Stimulated activated CD4-positive, alpha-beta T cell treated with anti-CD3 and anti-CD28 coated beads, Interleukin-12 subunit alpha, Interleukin-12 subunit beta, amount 100 ng/mL, for 24 hours (primary cell): ENCODE measurements at places on chromosomes 2 and 18.

GRCh38 chr2:177284531-177284930, 20.0 kb upstream of the NFE2L2 start:
- DNase-seq: no peak

DNA sequence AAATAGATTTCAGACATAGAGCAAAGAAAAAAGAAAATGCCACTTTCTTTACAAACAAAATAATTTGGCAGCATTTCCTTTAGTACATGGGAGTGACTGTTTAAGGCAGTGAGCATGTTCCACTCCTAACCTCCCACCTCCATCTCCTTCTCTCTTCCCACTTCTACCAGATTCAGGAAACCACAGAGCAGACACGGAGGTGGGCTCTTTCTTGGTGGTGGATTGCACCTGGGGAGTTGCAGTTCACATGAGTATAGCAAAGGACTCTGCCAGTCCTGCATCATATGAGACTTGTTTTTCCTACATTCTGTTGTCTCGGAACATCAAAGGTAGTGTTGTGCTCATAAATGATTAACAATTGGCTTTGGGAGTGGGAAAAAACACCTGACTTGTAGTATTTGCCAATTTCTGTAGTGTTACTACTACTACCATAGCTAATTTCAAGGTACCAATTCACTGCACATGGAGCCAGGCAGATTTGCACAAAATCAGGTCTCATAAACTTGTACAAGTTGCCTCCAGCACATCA, 137.2 kb downstream of the SPP2 start:
- no peak for DNase-seq

DNA sequence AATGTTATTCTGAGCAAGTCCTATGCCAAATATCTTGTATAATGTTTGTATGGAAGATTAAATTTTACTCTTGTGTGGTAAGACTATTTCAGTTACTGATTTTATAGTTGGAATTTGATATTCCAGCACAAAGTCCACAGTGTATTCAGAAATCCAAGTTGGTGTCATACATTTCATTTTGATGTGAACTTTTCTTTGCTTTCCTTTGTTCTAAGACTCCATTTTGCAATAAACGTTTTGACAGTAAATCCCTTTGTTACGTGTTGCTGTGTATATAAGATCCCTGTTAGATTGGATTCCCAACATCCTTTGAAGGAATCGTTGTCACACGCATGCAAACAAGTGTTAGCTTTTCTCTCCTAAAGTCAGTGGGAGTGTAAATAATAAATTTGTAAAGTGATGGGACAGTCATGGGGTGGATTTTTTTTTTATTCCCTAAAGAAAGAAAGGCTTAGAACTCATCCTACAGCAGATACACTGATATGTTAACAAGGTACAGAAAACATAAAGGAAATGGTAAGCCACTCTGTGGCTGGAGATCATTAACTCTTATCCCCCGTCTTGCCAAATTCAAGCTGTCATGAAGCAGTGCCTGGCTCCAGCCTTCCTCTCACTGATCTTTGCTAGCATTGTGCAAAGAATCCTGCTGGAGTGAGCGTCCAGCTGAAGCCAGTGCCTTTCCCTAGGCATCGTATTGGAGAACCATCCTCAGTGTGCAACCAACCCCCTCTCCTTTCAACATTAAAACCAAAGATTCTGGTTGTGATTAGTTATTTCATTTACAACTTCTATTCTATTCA, 127.6 kb upstream of the CDCA7 start:
- DNase-seq: no peak

DNA sequence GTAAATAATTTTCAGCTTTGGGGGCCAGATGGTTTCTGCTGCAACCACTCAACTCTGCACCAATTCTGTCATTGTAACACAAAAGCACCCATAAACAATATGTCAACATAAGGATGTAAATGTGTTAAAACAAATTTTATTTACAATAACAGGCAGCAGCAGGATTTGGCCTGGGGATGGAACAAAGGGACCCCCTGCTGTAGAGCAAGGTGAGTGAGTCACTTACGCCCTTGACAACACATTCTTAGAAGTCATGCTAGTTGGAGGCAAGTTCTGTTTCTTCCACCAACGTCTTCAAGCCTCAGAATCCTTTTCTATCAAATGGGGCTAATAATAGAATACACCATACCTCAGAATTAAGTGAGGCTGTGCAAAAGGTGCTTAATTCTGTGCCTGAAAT, 610.2 kb upstream of the SYT4 start:
- DNase-seq: no peak

DNA sequence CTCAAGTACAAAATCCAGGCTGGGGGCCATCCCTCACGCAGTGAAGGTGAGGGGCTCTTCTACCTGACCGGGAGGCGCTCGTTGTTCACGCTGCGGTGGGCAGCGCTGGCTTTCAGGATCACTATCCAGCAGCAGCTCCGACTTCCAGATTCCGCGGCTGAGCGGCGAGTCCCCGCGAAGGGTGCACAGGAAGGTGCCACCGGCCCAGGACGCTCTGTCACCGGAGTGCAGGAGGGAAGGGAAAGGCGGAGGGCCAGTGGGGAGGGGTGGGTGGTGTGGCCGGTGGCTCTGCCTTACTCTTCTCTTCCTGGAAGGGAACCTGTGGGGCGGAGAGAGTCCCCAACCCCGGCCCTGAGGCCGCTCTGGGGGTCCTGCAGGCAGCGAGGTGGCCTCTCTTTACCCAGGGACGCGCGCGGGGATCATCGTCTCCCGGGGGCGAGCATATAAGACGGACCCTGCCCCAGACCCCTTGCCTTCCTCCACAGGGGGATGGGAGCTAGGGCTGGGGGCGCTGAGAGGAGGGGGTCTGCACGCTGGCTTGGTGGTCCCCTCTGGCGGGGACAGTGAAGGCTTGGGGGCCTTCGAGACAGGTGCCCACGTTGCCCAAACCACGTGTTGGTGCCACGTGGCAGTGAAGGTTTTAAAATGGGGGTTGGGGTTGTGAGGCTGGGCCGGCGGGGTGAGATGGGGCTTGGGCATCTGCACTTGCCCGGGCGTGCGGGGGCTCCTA, 26.9 kb upstream of the HS6ST1 start:
- no peak for DNase-seq

- DNase-seq: no peak
These were observed 230.6 kb downstream of the DOK6 start for GRCh38 chr18:69631281-69631680.

DNA sequence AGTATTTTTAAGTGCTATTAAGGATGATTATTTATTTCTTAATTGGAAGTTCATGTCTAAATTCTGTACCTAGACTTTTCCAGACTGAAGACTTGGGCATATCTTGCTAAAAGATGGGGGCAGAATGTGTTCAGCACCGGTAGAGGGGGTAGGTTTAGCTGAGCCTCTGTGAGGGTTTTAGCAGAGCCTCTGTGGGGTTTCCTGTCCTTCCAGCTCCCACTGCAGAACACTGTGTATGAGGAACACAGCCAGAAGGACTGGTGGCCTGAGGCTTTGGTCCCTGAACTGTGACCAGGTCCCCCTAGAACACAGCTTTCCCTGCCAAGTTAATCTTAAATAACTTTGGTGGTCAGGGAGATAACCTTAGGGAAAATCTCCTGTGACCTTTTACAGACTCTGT, 123.4 kb upstream of the EPC2 start:
- DNase-seq: no peak

DNA sequence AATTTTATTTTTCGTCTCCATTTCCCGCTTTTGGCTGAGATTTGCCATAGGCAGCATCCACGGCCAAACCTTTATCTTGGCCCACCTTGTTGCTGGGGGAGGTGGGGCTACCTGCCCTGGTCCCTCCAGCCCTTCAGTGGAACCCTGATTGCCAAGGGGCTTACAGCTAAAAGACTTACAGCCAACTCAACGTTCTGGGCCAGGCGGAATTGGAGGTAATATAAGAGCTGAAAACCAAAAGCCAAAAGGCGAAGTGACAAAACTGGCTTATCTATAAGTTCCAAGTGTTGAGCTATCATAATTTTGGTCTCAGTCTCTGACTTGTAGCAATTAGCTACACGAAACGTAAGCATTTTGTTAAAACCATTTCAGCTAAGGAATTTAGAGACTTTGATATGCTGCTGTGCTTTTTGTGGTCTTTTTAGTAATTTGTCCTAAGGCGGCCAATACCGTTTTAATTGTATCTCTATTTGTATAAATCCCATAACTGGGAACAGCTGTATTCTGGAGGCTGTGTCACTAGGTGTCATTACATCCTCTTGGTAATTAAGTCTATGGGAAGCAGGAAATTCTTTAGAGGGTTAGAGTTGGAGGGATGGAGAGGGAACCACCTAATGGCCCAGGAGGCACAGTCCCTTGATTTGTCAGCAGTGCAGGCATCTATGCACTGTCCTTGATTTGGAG, 24.0 kb downstream of the PDCD1 start:
- DNase-seq: no peak

GRCh38 chr2:234278556-234279255, 218.2 kb downstream of the ARL4C start:
- DNase-seq: no peak

GRCh38 chr2:170353723-170354122, 175.8 kb downstream of the MYO3B start:
- no peak for DNase-seq

DNA sequence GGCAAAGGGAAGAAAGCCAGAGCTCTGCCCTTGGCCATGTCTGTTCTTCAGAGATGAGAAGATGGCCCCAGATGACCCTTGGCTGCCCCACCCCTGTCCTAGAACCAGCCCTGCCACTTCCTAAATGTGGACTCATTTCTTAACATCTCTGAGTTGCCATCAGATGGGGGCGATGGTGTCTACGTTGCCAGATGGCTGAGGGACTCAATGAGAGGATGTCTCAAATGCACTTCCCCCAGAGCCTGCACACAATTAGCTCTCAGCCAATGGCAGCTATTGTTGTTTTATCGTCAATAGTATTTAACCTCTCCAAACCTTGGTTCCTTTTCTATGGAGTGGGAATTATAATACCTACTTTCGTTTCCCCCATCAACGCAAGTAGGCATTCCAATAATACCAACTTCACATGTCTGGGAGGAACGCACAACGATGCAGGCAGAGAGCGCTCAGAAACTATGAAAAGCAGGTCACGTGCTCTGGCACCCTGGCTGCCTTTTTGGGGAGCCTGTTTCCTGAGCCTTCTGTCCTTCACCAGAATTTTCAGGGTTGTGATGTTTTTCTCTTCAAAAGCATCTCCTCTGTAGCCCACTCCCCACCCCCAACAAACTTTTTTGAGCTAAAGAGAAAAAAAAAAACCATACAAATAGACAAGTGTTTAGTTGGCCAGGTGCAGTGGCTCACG, 100.3 kb downstream of the MCFD2 start:
- no peak for DNase-seq

DNA sequence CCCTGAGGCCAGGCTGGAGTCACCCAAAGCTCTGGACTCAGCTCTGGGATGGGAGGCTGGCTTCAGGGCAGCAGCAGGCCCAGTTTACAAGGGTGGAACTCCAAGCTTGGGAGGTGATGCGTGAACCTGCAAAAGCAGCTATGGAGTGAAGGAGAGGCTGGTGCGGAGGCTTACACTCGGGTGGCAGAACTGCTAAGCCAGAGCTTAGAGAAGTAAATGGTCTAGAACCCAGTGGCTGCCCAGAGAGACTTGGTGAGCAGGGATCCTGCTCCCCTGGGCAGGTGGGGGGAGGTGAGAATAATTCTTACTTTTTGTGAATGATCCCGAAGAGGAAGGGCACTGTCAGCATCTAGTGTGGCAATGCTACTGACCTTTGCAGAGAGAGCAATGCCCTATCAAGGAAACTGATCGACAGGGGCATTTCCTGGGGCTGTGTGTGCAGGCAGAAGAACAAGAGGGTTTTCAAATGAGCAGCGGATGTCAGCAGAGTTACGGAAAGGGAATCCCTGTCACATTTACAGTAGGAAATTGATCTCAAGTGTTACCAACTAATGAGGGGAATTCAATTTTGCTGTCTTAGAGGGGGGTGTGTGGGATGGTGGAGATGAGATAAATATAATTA, 80.4 kb downstream of the TGFA start:
- no peak for DNase-seq

DNA sequence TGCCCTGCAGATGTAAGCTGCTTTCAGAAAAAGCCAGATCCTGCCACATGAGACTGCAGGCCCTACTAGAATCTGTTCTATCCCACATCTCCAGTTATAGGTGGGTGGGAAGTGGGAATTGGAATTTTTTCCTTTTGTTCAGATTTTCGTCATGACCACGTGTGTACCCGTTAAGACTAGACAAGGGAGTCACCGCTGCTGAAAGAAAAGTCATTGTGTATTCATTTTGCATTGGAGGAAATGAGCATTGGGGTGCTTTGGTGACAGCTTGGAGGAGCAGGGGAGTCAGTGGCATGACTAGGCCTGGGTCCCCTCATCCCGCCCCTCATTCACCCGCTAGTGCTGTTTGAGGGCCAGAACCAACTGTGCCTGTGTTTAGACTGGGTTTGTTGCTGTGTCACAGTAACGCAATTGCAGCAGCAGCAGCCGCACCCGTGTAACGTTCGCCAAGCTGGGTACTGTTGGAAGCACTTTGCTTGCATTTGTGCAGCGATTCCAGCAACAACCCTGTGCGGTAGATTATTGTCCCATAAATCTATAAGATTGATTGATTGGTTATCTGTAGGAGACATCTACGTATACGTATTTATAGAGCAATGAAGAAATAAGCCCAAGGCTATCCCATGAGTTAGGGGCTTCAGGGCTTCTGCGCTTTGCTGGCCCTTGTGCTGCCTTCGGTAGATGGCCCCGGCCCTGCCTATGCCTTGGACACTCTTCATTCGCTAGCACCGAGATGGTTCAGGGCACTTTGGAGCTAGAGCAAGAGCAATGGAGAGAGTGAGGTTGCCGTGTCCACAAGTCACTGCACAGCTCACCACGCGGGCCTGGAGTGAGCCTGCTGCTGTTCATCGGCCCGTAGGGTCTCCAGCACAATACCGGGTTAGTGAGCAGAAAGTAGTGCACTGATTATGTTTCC, 194.9 kb downstream of the AGAP1 start:
- no peak for DNase-seq

- no peak for DNase-seq
These were observed 66.0 kb downstream of the SMAD7 start for GRCh38 chr18:48884771-48885170.

DNA sequence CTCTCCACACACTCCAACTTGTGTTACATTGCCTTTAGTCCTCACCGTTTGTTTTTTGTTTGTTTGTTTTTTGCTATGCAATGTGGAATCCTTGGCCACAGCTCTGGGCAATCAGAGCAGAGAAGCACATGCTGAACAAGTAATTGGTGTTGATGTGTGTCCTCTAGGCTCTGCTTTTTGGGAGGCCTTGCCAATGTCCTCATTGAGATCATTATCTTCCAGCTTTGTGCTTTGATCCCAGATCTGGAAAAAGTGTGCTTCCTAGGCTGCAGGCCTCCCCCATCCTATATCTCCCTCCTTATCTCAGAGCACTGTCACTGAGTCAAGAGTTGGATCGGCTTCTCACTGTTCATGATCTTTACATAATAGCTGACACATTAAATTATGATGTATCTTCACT, 25.9 kb downstream of the OSR1 start:
- no peak for DNase-seq

- no peak for DNase-seq
These were observed 37.6 kb upstream of the SLC4A10 start for GRCh38 chr2:161586517-161587167.

- DNase-seq: no peak
These were observed 39.2 kb downstream of the SCN1A start for GRCh38 chr2:166088634-166089033.

- no peak for DNase-seq
These were observed 819 bp upstream of the MAP3K2 start for GRCh38 chr2:127388423-127389164.
